ENCODE measurements at places on chromosomes 3 and 15. TPM values are rescaled to one million over a fixed set of nuclear protein-coding genes. Genes with fewer than 3 reads are reported as not detected.

The MYO9A gene
- 155 TPM for total RNA-seq

The TATDN2 gene
- 21.1 TPM for total RNA-seq

The TRH gene
- total RNA-seq = 1.1 TPM

The ITGA11 gene
- 0.62 TPM for total RNA-seq

The EBLN2 gene
- 11.1 TPM for total RNA-seq

The FRMD5 gene
- 29.2 TPM for total RNA-seq

The HMCES gene
- total RNA-seq = 17.0 TPM

The KNG1 gene
- total RNA-seq = not detected

The OXTR gene
- total RNA-seq = 0.94 TPM
